Stimulated activated CD8-positive, alpha-beta memory T cell treated with anti-CD3 and anti-CD28 coated beads, Interleukin-15, amount 100 ng/mL, for 24 hours (primary cell): ENCODE measurements at places on chromosomes 16 and 17.

GRCh38 chr16:8768692-8769091, 28.7 kb downstream of the TMEM186 start:
- no peak for DNase-seq

GRCh38 chr16:4925791-4926190, 11.2 kb downstream of the PPL start:
- DNase-seq: no peak

- no peak for DNase-seq
These were observed 13.1 kb downstream of the SLC22A31 start for GRCh38 chr16:89187032-89187769.

DNA sequence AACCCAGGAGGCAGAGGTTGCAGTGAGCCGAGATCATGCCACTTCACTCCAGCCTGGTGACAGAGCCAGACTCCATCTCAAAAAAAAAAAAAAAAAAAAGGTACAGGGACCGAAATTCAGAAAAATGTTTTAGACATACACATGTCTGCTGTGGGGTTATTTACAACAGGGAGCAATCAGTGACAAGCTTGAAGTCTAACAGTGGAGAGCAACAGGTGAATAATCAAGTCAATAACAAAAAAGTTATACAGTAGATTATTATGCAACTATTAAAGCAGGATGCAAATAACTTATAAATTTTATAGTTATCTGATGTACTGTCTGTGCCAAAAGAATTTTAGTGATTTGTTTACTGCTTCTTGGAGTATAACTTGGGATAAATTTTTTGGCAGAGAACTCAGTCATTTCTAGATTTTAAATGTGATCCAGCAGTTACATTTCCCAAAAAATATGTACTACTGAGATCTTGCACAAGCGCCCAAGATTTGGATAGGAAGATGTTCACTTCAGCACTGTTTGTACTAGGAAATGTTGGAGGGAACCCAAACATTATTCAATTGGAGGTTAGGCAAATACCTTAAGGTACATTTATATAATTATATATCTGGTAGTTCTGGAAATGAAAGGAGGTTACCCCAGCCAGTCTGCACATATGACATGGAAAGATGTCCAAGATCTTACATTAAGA, 34.1 kb downstream of the EEF2K start:
- no peak for DNase-seq

GRCh38 chr17:58403311-58403710, 14.0 kb downstream of the RNF43 start:
- no peak for DNase-seq

- no peak for DNase-seq
These were observed 722.3 kb downstream of the CDH8 start for GRCh38 chr16:61313931-61314330.

DNA sequence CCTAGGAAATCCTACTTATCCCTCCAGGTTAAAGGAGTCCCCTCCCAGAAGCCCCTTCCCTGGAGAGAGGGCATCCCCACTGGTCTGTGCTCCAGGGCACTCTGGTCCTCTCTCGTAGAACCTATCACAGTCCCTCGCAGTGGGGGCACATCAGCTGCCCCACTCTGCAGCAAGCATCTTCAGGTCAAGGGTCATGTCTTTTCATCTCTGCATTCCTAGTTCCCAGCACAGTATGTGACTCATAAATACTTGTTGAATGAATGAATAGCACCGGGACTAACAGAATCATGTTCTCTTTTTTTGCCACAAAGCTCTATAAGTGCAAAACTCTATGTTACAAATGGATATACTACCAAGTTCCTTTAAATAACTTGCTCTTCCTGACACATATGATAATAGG, 36.0 kb downstream of the RNF157 start:
- no peak for DNase-seq

GRCh38 chr17:48636177-48637018, 10.2 kb upstream of the HOXB9 start:
- no peak for DNase-seq
